8988T (cell line): ENCODE measurements at places on chromosomes 2 and 18.

DNA sequence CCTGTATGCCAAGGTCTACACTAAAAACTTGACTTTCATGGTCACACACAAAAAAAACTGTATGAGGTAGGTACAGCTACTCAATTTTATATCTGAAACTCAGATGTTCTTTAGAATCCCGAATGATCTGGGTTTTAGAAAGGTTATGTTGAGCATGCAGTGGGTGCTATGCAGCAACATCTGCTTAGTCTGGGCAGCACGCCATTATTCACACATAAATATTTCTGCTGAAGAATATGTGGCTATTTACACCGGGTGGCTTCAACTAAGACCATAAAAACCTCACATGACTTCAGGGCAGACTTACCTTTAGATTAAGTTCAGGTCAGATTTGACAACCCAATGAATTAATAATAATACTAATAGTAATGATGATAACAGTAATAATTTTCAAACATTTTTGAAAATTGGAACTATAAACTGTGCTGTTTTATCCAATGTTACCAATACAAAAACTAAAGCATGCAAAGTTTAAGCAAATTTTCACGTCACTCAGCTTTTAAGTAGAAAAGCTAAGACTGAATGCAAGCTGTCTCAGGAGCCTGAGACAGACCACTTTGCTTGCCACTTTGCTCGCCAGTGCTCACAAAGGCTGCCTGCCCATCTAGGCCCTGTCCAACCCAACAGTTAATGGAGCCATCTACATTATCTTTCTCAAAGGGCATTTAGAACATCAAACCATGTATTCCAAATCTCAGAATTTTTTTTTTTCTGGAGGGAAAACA lies 292.0 kb downstream of the CNTNAP5 start:
- no peak for DNase-seq

GRCh38 chr18:61459896-61460648 lies 126.8 kb downstream of the CDH20 start:
- DNase-seq = no peak

- DNase-seq = no peak
Observed at GRCh38 chr2:214542866-214543265, 132.0 kb downstream of the VWC2L start.

DNA sequence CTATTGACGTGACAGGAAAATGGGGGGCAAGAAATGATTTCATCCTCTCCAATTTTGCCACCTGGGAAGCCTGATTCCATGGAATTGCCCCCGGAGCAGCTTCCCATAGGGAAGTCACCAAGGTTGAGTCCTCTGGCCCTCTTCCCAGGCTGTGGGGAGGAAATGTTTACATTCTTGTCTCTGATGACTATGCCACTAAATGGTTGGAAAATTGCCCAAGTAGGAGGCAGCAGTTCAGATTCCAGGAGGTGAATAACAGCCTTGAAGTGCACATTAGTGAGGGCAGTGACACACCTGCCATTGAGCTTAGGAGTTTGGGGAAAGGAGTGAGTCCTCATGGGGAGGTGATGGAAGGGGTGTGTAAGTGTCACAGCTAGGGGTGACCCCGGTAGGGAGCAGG lies 449.2 kb upstream of the DCC start:
- no peak for DNase-seq

DNA sequence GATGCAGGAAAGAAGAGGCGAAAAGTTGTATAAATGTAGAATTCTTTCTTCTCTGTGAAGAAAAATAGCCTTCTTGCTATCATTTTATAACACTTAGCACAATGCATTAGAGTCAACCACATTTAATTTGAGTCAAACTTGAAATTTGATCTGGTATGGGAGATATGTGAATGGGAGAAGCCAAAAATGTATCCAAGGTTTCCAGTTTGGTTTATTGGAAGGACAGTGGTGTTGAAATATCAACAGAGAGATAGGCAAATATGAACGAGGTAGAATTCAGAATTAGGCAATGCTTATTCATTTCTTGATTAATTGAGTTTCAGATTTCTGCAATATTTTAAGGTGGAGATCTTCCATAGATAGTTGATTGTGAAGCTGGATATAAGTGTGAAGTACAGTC lies 991.9 kb upstream of the CHAC2 start:
- DNase-seq = no peak

GRCh38 chr18:30135938-30136337 lies 906.6 kb downstream of the DSC3 start:
- no peak for DNase-seq

- no peak for DNase-seq
Observed at GRCh38 chr2:236170590-236171165, 2.5 kb upstream of the GBX2 start.

DNA sequence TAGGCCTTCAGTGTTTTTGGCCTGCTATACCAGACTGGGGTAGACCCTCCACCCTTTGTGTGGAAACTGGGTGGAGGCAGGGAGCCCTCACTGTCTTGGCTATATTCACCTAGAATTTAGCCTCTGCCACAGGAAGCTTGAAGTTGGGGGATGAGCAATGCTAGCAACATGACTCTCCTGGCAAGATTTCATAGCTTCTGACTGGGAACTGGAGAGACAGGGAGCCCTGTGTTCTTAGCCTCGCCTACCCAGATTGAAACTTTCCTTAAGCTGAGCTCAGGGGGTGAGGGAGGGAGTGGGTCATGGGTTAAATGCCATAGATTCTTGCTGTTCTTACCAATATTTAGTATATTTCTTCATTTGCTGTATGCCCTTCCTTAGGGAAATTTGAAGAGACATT lies 46.8 kb upstream of the FAM98A start:
- DNase-seq = no peak

DNA sequence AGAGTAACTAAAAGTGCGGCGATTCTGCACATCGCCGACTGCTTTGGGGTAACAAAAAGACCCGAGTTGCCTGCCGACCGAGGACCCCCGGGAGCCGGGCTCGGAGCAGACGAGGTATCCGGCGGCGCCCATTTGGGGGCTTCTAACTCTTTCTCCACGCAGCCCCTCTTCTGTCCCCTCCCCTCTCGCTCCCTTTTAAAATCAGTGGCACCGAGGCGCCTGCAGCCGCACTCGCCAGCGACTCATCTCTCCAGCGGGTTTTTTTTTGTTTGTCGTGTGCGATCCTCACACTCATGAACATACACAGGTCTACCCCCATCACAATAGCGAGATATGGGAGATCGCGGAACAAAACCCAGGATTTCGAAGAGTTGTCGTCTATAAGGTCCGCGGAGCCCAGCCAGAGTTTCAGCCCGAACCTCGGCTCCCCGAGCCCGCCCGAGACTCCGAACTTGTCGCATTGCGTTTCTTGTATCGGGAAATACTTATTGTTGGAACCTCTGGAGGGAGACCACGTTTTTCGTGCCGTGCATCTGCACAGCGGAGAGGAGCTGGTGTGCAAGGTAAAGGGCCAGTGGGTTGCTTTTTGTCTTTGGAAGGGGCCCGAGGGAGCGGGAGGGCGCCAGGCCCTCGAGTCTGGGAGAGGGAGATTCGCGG lies 1.4 kb downstream of the TRIB2 start:
- peak; percentile 56 for DNase-seq

DNA sequence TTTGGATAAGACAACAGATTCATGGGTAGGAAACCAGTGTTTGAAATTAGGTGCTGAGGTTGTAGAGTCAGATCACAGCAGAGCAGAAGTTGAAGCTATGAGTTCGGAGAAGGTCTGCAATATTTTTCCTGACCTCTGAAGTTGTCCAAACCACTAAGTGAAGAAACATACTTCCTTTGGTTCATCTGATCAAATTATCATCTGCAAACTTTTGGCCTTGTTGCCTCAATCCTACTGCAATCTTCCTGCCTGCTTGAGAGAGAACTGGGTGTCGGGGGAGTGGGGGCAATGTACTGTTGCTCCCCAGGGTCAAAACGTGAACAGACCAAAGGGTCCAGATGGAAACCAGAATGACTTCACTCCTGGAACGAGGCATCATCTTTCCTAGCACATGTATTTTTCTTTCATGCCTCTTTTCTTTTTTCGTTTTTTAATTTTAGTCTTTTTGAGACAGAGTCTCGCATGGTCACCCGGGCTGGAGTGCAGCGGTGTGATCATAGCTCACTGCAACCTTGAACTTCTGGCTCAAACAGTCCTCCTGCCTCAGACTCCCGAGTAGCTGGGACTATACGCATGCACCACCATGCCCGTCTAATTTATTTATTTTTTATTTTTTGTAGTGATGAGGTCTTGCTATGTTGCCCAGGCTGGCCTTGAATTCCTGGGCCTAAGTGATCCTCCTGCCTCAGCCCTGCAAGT lies 42.7 kb downstream of the RAB31 start:
- DNase-seq = no peak

DNA sequence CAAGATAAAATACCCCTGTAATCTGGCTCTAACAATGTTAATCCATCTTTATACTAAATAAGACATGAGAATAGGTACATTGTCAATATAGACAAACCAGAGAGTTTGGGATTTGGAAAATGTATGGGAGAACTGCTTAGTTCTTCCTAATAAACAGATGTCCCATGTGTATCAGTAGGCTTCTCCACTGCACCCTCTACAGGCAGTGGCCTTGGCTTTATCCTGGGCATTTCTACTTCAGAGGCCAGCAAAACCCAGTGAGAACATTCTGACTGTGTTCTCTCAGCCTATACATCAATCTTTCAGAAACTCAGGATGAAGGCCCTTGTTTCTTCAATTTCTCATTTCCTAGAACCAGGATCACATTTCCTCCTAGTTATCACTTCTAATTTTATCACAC lies 1167.5 kb upstream of the ACVR2A start:
- no peak for DNase-seq

DNA sequence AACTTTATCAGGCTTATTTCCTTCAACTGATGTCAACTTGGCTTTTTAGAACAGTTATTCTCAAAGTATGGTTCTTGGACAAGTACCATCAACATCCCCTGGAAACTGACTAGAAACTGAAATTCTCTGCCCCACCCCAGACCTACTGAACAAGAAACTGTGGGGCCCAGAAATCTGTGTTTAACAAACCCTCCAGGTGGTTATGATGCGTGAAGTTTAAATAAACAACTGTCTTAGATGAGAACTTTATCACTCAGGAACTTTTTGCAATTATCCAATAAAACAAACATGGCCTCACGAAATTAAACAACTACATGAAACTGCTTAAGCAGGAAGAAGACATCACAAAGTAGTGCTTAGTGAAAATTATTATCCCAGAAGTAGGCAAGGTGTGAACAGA lies 4.4 kb downstream of the HIBCH start:
- DNase-seq = no peak

GRCh38 chr18:14961991-14962390 lies 214.0 kb downstream of the ANKRD30B start:
- no peak for DNase-seq

- DNase-seq = peak; percentile 97
Observed at GRCh38 chr2:45009303-45009927, at the start of gene SIX2. Gene SIX2 (minus strand): TSS chr2:45009452. CDS start chr2:45009110, 342 bp downstream.

DNA sequence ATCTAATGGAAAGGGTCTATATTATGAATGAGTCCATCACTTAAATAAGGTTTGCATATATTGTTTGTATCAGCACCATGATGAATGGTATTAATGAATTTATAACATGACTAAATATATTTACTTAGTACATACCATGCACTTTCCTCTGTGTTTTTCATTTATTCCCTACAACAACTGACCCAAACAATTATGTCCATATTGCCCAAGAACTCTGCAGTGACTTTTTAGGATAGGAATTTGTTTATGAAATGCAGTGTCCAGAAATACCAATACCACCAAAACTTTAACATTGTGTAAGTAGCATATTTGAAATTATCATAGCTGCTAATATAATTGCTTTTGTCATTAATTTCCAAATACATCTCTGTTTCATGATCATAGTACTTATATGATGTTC lies 119.7 kb downstream of the WDR7 start:
- DNase-seq = no peak

DNA sequence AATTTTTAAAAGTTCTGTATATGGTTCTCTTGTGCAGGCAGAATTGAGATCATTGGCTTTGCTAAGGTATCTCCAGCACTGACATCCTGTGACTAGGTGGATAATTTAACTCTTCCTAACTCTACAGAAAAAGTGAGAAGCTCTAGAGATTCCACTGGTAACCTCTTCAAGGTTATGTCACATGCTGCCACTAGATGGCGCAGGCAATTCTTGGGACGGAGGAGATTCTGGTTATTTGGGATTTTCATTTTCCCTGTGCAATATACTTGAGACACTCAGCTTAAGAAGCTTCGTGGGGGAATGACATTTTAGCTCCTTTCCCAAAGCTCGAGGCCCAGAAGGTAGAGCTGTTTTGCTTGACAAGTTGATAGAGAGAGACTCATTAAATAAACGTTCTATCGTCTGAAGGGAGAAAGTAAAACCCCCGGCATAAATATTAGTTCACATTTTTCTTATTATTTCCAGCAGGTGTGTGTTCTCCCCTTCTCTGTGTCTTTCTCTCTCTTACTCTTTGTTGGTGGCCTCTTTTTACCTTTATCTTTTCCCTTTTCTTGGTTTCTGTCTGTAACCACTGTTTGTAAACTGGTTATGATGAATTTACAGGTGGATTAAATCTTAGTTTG lies 26.6 kb upstream of the LANCL1 start:
- DNase-seq = no peak

- DNase-seq = no peak
Observed at GRCh38 chr2:67877301-67877700, 185.5 kb downstream of the C1D start.

GRCh38 chr2:68776124-68776523 lies 41.5 kb downstream of the ARHGAP25 start:
- DNase-seq = no peak

DNA sequence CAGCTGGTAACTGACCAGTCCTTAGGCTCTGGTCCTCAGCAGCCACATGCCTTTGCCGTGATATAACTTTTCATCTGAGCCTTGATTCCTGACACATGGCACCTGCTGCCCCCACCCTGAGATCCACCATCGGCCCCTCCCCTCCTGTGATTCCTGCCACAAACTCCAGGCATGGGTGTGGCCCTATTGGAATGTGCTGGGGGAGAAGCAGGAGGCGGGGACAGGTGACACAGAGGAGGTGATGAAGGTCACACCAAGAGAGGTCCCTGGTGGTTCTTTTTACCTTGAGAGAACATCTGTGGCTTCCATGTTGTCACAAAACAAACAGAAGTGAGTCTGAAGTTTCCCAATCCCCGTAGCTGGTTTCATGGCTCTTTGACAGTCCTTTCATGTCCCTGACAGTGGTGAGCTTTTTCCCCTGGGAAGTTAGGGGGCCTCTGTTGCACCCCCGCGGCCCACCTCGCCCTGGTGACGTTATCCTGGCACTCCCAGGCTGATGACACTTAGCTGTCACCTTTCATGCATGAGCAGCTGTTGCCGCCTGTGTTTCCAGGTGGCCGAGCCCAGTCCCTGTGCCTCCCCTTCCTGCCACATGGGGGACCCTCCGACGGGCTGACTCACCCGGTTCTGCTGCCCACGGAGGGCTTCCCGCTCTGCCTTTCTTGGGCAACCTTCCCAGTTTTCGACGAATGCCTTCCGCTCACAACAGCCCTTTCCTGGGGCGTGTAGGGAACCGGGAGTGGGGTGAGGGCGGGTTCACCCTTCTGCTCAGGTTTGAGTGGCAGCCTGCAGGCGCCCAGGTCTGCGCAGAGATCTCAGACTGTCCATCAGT lies 66.3 kb upstream of the GLI2 start:
- DNase-seq = peak; percentile 39
